Endothelial cell (in vitro differentiated cells): ENCODE measurements at places on chromosomes 2 and 18.

- no peak for DNase-seq
Measured at GRCh38 chr2:39640107-39640506, 25.6 kb upstream of the TMEM178A start.

- DNase-seq, result no peak
Measured at GRCh38 chr2:6941299-6942046, 24.3 kb downstream of the RNF144A start.

DNA sequence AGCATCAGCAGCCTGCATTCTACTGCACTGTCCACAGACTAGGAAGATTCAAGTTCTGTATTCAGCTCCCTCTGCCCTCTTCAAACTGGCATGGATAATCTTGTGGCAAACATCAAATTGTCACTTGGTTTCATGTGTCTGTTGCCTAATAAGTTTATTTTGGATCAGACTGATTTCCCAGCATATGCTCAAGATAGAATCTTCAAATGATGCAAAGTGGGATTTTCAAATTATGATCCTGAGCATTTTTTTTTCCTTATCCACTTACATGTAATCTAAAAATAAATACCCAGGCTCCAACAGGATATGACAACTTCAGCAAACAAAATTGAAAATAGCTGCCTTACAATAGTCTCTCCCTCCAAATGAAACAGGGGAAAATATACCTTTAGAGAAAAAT is 160.9 kb upstream of the VRK2 start:
- DNase-seq, result no peak

DNA sequence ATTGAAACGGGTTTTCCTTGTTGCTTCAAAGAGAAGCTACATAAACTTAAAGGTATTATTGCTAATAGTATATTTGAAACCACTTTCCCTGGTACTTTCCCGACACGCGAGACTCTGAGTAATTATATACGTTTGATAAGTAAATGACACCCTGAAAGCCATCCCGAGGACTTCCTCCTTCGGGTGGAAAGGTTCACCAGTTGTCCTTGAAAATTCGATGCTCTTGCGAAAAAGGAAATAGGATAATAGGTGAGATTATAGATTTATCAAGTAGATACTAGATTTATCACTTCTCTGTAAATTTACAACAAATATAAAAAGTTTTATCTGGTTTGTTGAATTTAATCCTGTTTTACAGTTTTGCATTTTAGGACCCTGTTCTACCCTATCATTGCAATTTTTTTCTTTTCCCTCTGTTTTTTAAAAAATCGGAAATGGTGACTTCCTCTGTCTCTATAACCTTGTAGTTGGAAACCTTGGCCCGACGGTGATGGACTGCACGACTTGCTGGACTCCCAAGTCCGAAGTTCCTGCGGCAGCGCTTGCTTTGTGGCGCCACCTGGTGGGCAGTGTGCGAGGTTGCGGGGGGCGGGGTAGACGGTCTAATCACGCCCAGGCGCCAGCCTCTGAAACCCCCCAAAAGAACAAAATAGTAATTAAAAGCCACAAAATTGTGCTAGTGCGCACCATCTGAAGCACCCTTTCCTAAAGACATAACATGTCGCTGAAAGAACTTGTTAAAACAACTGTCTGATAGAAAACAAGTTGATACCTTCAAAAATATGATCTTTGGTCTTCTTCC is 972 bp upstream of the DLX2 start:
- DNase-seq, result peak; percentile 96

- no peak for DNase-seq
Measured at GRCh38 chr2:128374001-128374710, 55.5 kb upstream of the HS6ST1 start.

DNA sequence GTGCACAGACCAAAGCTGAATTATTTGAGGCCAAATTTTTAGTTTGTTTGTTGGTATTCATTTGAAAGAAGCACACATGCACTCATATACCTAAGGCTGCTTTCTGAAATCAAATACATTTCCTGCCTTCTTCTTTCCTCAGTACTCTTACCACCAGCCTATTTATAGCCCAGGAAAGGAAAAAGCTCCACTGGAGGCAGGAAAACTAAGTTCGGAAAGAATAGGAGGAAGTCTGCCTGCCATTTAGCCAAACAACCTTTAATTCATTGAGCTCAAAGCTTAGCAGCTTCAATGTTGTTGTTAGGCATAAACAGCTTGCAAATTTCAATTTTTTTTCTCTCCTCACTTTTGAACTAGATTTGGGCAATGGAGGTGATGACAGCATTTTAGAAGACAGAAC is 40.4 kb upstream of the RASGRP3 start:
- peak; percentile 27 for DNase-seq

DNA sequence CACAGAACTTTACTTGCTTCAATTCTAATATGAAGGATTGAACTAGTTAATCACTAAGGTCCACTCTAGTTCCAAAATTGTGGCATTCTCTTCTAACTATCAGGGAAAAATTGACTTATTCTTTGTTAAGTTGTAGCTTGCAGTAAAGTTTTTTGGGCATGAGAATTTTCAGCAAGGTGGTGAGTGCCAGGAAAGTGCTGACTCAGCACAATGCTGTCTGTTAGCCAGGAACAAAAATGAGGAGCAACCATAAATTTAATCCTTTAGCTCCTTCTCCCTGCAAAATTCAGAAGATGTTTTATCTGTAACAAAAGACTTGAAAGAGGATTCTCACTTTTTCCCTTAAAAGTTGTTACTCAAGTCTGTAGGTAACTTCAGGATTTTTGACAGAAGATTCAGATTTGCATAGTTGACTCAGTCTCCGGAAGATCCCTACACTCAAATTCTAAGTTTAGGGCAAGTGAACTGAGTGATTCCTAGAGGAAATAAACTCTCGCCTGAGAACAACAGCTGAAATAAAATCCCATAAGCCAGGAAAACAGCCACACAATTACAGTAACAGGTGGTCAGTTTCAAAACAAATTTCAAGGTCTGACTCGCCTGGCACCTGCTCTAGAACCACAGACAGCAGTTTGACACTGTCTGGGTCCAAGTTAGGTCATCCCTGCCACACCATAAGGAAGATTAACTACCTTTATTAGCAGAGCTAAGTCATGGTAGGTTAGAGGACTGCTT is 20.2 kb upstream of the DARS1 start:
- no peak for DNase-seq

DNA sequence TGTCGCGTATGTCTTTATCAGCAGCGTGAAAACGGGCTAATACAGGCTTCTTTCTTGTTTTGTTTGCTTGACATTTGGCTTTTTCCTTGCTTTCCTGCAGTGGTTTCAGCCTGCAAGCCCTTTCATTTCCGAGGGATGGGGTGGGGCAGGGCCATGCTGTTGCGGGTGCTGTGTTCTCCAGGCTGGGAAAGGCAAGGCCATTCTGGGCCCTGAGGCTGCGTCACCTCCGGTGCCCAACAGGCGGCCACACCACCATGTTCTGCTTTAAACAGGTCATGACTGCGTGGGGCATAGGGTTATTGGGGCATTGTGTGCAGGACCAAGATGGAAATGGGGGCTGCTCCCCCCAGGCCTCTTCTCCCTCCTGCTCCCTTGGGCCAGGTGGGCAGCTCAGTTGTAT is 38.6 kb upstream of the PLB1 start:
- no peak for DNase-seq

DNA sequence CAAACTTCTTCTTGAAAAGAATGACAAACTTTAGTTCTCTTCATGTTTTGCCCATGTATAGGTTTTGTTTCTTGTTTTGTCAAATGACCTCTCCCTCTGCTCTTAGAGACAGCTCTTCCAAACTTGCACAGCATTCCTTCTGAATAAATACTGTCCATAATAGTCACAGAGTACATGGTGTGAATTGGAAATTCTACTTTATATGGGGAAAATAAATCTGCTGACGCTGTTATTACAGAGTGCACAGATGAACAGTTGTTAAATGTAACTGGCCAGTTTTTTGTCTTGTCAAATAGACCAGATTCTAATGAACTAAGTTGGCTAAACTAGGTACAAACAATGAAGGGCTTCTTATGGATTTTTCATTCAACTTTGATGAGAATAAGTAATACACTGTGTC is 115.8 kb upstream of the DTNA start:
- no peak for DNase-seq

GRCh38 chr18:21550510-21550970 is 50.0 kb downstream of the ESCO1 start:
- no peak for DNase-seq

DNA sequence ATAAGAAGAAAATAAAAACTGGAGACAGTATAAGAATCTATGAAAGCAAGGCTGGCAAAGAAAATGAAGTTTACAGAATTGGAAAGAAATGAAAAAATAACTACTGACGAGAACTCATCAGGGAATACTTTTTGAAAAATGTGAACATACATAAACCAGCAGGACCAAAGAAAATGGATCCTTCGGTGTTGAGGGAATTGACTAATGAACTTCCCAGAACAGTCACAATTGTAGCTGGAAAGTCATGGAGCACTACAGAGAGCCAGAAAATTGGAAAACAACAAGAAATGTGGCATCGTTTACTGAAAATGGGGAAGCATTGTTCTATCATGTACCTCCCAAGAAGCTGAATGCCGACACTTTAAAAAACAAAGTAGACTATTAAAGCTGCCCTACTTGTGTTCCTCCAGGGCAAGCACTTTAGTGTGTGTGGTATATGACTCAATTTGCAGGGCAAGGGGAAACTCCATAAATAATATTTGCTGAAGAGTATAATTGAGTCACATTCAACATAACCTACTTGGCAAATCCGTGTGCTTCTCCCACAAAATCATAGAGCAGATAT is 1221.6 kb upstream of the NRXN1 start:
- DNase-seq, result no peak

GRCh38 chr18:63319383-63320122 is at the start of gene BCL2:
BCL2 (minus strand) TSS chr18:63319769.
- DNase-seq, result peak; percentile 37

- no peak for DNase-seq
Measured at GRCh38 chr2:233430081-233430480, 75.8 kb downstream of the DGKD start.

- DNase-seq, result no peak
Measured at GRCh38 chr2:238894950-238895298, 47.0 kb downstream of the TWIST2 start.

DNA sequence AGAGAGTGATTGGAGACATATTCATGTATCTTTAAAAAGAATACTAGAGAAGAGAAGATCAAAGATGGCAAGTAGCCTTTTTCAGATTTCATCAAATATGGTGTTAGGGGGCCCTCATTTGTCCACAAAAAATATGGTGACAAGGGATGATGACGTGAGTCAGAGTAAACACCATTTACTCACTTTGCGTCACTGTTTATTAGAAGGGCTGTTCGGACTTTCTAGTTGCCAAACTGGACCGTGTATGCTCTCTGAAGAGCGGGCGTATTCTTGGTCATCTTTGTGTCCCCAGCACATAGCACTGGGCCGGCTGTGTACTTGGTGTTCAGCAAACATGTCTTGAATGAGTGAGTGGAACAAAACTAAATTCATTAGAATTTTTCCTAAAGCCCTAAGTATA is 37.5 kb downstream of the TTC39C start:
- DNase-seq, result no peak

GRCh38 chr2:138618971-138619370 is 117.4 kb downstream of the SPOPL start:
- no peak for DNase-seq

- no peak for DNase-seq
Measured at GRCh38 chr18:44744161-44745121, 63.8 kb downstream of the SETBP1 start.

DNA sequence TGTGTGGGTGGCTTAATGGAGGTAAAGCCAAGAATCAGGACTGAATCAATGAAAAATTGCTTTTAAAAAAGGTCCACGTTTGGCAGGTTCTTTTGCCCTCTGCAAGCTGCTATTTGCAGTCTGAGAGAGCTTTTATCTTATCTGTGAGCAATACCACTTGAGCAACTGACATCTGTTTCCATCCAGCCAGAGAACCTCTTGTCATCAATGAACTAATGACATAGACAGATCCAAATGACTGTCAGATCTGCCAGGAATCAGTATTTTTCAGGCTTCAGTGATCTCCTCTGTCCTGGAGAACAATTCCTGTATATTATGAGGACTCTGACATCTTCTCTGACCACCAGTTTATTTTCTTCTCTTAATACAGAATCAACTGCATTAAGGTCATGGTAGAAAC is 608.1 kb downstream of the LRP1B start:
- DNase-seq, result no peak

- DNase-seq, result no peak
Measured at GRCh38 chr18:56945171-56946083, 201.5 kb upstream of the BOD1L2 start.

DNA sequence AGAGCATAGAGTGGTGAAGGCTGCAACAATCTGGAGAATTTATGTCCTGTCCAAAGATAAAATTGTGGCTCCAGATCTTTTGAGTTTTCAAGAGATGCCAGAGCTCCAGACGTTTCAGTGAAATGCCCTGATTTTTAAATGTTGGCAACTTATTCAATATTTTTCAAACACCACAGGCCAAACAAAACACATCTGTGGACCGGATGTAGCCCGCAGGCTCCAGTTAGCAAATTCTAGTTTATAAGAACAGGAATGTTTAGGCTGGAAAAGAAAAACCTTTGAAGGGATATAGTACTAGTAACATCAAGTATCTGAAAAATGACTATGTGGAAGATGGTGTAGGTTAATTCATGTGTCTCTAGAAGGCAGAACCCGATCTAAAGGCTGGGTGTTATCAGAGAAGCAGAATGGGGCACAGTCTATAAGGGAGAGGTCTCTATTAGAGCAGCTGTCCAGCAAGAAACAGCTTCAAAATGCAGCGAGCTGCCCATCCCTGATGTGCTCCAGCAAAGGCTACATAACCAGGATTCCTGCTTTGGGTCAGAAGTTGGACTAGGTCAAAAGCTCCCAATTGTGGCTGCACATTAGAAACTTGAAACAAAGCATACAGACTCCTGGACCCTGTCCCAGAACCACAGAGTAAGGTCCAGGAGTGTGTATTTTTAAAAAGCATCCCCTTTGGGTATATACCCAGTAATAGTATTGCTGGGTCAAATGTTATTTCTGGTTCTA is 105.9 kb downstream of the ANKRD44 start:
- no peak for DNase-seq

DNA sequence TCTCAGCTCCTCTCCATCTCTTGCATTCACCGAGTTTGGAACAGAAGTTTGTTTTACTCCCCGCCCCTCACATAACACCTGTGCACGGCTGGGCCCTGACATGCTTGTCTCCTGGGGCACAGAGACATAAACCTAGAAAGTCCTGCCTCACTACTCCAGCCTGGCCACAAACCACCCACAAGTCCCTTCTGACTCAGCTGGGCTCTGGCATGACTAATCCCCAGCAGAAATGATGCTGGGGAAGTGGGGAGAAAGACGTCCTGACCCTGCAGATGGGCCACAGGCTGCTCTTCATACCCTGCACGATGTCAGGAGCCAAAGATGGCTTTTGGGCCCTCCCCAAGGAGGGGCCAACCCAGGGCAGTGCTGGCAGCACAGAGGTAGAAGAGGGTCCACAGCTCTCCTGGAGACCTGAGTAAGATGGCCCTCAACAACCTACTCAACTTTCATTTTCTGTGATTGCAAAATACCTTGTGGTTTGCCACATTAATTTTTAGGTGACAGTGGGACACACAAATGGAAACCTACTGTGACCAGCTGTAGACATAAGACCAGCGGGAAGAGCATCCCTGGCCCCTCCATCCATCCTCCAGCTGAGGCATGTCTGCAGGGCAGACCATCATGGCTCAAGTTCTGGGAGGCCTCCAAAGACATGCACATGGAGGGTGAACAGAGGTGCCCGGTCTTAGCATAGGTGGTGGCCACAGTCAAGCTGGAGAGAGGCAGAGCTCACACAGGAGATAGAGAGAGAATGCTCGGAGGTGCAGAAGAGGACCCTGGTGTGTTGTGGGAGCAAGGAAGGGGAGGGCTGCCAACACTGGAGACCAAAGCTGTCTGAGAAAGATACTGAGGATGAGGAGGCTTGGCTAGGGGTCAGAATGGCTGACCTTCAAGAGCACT is 40.0 kb downstream of the DNMT3A start:
- DNase-seq, result no peak
